ENCODE measurements at places on chromosomes 7 and 10.

DNA sequence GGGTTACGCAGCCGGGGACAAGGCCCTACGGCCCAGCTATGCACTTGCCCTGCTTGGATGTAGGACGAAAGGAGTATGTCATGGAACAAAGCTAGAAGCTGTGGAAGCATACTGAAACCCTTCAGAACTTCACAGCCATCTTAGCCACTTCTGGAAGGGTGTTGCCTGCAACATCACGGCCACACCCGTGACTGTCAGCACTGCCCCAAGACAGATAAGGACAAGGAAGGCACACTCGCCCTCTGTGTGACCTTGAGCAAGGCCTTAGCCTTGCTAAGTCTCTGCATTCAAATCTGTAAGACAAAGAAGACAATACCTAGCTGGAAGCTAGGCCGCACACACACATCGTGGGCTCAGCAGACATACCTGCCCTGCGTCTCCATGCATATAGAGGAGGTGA is 352.5 kb upstream of the MGMT start:
- no peak for DNase-seq

GRCh38 chr7:69599955-69600709 is 1.9 kb downstream of the AUTS2 start:
- DNase-seq = no peak

GRCh38 chr7:115831371-115831770 is 199.2 kb downstream of the TFEC start:
- DNase-seq = no peak

GRCh38 chr7:126166645-126167044 is 1086.1 kb downstream of the GRM8 start:
- no peak for DNase-seq

- no peak for DNase-seq
These were observed 52.8 kb downstream of the AHCYL2 start for GRCh38 chr7:129277629-129278028.

GRCh38 chr7:120985839-120986238 is 2.7 kb upstream of the CPED1 start:
- no peak for DNase-seq

- no peak for DNase-seq
These were observed 115.7 kb upstream of the RET start for GRCh38 chr10:42960991-42961795.

- DNase-seq = no peak
These were observed 39.5 kb downstream of the IL2RA start for GRCh38 chr10:6022660-6023059.

- no peak for DNase-seq
These were observed 71.5 kb downstream of the CLEC2L start for GRCh38 chr7:139594911-139595476.

GRCh38 chr10:69789164-69789576 is 12.5 kb upstream of the COL13A1 start:
- DNase-seq = no peak

- DNase-seq = no peak
These were observed 211.2 kb downstream of the SEMA3D start for GRCh38 chr7:84975586-84976185.

DNA sequence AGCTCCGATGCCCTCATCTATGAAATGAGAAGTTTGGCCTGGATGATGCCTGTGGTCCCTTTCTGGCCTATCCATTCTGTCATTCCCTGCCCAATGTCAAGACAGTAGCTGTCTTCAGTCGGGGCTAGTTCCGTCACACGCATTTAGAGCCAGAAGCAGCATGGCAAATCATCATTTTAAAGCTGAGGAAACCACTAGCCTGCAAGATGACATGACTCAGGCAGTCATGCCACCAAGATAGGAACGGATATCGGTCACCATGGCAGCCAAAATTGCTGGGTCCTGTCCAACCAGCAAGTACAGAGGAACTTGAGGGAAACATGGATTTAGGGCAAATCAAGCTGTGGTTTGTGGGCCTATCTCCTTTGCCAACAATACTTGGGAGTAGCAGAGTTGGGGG is 64.5 kb upstream of the MRLN start:
- no peak for DNase-seq

GRCh38 chr10:61965703-61966395 is 64.3 kb downstream of the ARID5B start:
- DNase-seq = no peak

DNA sequence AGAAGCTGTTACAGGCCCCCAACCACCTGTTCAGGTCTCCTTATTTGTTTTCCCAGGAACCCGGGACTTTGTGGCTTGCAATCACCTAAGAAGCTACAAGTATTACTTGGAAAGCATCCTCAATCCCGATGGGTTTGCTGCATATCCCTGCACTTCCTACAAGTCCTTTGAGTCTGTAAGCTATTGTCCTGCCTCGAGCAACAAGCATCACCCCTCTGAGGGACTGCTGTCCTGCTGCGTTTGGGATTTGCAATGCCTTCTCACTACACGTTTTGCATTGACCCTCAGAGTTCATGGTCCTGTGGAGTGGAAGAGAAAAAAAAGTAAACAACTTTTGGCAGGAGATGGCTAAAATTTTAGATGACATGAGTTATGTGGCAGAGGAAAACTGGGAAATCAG is 9.2 kb downstream of the PNLIPRP1 start:
- no peak for DNase-seq

DNA sequence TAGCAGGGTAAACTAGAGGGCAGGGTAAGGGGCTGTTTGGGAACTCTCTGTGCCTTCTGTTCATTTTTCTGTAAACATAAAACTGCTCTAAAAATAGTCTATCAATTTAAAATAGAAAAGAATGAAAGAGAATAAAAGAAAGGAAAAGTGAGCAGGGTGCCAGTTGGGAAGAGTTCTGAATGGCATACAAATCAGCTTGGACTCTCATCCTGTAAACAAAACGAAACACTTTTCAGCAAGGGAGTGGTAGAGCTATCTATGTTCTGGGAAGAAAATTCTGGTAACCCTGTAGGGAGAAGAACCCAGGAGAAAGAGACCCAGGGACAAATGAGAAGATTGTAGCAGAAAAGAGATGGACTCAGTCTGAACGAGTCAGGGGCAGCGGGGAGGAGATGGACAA is 24.6 kb downstream of the SCRN1 start:
- DNase-seq = no peak

DNA sequence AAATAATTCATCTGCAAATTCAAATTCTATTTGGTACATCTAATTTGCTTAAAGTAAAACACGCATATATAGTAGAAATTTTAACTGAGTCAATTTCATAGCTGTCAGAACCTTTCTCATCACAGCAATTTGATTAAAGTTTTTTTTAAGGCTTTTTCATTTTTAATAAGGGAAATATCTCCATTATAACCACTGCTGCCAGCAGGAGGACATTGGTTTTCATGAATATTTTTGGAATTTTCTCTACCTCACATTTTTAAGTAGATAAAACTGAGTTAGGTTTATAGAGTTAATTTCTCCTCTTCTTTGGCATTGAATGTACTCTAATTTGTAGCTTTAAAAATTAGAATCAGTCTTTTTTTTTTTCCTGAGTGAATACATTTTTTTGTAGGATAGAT is 82.2 kb downstream of the ST7 start:
- no peak for DNase-seq

DNA sequence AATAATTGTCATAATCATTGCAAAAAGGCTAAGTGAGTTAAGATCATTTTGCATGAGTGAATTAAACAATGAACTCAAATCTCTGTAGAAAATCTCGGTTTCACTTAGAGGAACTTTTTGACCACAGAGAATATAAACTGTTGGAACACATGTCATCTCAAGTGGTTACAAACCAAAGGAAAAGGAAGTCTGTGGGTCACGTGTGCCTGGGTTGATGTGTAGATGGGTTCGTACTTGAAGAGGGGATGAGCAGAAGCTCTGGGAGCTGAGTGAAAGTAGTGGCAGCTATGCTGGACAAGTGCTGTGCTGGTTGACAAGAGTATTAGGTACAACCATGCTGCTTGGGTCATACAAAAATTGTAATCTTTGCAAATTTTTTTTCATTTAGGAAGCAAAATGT is 35.0 kb downstream of the GLRX3 start:
- DNase-seq = peak; percentile 46

GRCh38 chr7:55365205-55365674 is at the start of gene LANCL2:
LANCL2 (plus strand) TSS chr7:55365337; CDS start chr7:55366026, 689 bp downstream.
- peak; percentile 56 for DNase-seq

DNA sequence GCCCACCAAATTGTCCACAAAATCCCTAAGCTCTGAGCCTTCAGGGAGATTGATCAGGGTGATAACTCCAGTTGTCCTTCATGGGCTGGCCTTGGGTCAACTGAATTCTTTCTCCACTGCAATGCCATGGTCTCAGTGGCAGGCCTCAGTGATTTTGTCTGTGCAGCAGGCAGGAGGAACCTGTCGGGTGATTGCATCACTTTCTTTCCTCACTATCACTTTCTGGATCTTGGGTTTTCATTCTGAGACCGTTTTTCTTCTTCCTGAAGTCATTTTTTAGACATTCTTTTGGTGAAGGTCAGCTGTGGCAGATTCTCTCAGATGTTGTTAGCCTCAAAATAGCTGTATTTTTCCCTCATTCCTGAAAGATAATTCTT is 28.8 kb upstream of the LCOR start:
- DNase-seq = no peak

GRCh38 chr10:14409856-14410458 is 79.2 kb upstream of the FRMD4A start:
- DNase-seq = no peak

DNA sequence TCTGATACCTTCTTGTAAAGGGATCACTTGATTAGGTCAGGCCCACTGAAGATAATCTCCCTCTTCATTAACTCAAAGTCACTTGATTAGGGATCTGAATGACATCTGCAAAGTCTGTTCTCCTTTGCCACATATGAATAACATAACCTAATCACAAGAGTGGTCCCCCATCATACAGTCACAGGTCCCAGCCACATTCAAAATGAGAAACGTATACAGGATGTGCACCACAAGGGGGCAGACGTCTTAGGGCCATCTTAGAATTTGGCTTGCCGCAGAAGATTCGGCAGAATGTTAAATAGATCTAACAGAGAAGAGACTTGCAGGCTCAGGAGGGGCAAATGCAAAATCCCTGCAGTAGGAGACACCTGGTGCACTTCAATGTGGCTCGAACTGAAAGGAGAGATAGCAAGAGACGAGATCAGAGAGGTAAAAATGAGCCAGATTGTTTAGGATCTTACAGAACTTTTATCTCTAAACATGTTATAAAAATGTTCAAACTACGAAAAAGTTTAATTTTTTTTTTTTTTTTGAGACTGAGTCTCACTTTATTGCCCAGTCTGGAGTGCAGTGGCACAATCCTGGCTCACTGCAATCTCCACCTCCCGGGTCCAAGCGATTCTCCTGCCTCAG is 10.4 kb upstream of the SMC3 start:
- peak; percentile 77 for DNase-seq

- DNase-seq = no peak
These were observed 313.0 kb upstream of the AOAH start for GRCh38 chr7:37037286-37037685.

- no peak for DNase-seq
These were observed 10.3 kb upstream of the VIM start for GRCh38 chr10:17217631-17218232.

DNA sequence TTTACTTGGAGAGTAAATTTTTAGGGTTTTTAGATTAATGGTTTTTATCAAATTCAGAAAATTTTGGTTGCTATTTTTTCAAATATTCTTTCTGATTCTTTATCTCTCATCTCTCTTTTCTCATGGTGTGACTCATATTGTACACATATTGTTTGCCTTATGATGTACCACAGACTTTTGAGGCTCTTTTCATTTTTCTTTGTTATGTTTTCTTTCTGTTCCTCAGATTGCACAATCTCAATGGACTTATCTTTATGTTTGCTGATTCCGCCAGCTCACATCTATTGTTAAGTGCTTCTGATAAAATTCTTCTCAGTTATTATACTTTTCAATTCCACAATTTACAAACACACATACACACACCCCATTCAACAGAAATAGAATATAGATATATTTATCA is 168.2 kb upstream of the IGFBP3 start:
- DNase-seq = no peak

DNA sequence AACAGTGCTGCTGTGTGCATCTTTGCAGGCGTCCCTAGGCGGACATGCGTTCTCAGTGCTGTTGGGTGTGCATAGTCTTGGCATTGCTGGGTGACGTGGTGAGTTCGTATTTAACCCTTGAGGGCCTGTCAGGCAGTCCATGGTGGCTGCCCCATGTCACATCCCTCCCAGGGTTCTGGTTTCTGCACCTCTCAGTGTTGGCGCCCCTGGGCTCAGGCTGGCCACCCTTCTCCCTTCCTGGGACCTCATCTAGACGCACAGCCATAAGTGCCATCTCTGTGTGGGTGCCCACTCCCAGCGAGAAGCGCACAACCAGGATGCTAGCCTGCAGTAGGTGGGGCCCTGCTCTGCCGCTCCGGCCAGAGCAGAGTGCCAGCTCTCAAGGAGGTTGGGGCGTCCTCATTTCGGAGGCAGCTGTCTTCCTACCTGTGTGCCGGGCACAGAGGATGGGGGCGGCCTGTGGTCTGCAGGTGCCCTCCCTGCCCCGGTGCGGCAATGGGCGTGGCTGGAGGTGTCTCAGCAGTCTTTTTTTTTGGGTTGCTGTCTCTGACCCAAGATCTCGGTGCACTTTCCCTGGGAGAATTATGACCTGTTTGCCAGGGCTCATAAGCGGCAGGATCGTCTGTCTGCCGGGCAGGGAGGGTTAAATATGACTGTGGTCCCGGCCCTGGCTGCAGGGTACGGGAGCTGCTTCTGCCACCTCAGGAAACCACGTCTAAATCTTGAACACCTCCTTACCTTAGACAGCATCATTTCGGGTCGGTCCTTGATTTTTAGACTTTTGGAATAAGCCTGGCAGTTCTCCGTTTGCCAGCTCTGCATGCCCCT is 6.5 kb downstream of the INPP5A start:
- no peak for DNase-seq

GRCh38 chr7:48102530-48102929 is 13.5 kb downstream of the UPP1 start:
- no peak for DNase-seq

- no peak for DNase-seq
These were observed 1.8 kb downstream of the GNAI1 start for GRCh38 chr7:80136261-80137055.

GRCh38 chr7:70614237-70615045 is 517.5 kb upstream of the GALNT17 start:
- DNase-seq = no peak

GRCh38 chr10:49350138-49350537 is 45.8 kb downstream of the DRGX start:
- DNase-seq = no peak

DNA sequence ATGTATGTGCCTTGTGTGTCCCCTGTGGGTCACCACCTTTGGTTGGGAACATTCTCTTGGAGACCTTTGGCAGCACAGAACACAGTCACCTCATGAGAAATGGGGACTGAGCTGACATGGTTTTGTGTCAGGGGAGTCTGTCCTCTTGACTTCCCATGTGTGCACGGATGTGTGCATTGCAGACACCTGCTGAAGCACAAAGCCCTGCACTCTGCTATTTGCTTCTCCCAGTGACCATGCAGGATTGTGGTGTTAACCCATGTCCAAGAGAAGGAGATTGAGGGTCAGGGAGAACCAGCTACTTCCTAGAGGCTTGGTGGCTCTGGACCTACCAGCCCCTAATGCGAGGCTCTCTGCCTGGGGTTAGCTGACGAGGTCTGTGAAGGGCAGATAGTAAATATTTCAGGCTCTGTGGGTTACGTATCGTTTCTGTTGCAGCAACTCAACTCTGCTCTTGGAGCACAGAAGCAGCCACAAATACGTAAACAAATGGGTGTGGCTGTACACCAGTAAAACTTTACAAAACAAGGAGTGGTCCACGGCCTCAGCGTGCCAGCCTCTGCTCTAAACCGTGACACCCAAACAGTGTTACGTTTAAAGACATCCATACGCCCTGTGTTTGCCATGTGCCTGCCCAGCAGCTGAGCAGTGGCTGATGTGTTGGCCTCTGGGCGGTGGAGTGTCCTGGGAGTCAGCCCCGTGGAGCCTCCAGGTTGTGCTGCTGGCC is 51.7 kb downstream of the ADCY1 start:
- DNase-seq = no peak

- no peak for DNase-seq
These were observed 26.4 kb upstream of the PRKG1 start for GRCh38 chr10:51047857-51048256.

Measured in CD4-positive, alpha-beta T cell treated with Interferon alpha-2 for 1 hour (primary cell).